ENCODE measurements at places on chromosomes 6 and 20. TPM values are rescaled to one million over a fixed set of nuclear protein-coding genes. Genes with fewer than 3 reads are reported as not detected.

The IRF4 gene
- total RNA-seq = 0.29 TPM

The COL12A1 gene
- 19.3 TPM for total RNA-seq

The BMP6 gene
- total RNA-seq = 246 TPM

The ZBTB22 gene
- total RNA-seq = 12.6 TPM

The BANF2 gene
- total RNA-seq = not detected

The PRDM1 gene
- 7.7 TPM for total RNA-seq

The KIF3B gene
- 29.7 TPM for total RNA-seq

The SSTR4 gene
- total RNA-seq = not detected

The ROMO1 gene
- 171 TPM for total RNA-seq

The DCDC2 gene
- total RNA-seq = not detected

The CCDC170 gene
- under 0.01 TPM for total RNA-seq

The SLA2 gene
- not detected for total RNA-seq

The LTA gene
- total RNA-seq = not detected

The FAM209B gene
- total RNA-seq = not detected

The TINAG gene
- total RNA-seq = not detected

The MRS2 gene
- total RNA-seq = 27.4 TPM

The KIAA1755 gene
- total RNA-seq = 0.19 TPM

The IPCEF1 gene
- total RNA-seq = 0.96 TPM

The SLC35D3 gene
- total RNA-seq = not detected

The HDGFL1 gene
- total RNA-seq = not detected

The TSPO2 gene
- total RNA-seq = not detected

The AK9 gene
- 4.4 TPM for total RNA-seq

The GABRR2 gene
- 0.67 TPM for total RNA-seq

The NRSN1 gene
- not detected for total RNA-seq

The ANGPT4 gene
- total RNA-seq = not detected

The SNAI1 gene
- total RNA-seq = 6.5 TPM

The FAM184A gene
- total RNA-seq = 0.33 TPM

The RAB44 gene
- total RNA-seq = under 0.01 TPM

The SALL4 gene
- total RNA-seq = 0.65 TPM

The PRKN gene
- 1.6 TPM for total RNA-seq

The TBPL1 gene
- total RNA-seq = 27.5 TPM

The RIPPLY2 gene
- total RNA-seq = not detected

The MICB gene
- total RNA-seq = 24.3 TPM

The SCGN gene
- not detected for total RNA-seq

The CDH4 gene
- total RNA-seq = 1.6 TPM

The PNLDC1 gene
- not detected for total RNA-seq

The ARG1 gene
- total RNA-seq = not detected

The PPIL6 gene
- total RNA-seq = 0.57 TPM

The SS18L1 gene
- total RNA-seq = 15.7 TPM
